Stimulated activated CD8-positive, alpha-beta memory T cell treated with anti-CD3 and anti-CD28 coated beads, Interleukin-4, amount 100 ng/mL, for 24 hours (primary cell): ENCODE measurements at places on chromosomes 16 and 17.

DNA sequence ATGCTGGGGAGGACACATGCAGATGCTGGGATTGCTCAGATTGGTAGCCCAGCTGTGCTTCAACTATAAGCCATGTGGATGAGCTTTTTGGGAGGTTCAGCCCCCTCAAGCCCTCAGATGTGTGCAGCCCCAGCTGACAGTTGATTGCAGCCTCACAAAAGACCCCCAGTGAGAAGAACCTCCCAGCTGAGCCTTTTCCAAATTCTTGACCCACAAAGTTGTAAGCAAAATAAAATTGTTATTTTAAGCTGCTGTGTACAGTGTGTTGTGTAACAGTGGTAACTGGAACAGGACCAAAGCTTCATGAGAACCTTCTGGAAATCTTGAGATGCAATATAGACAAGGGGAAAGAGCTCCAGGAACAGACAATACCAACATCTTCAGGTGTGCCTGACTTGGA, 156.8 kb upstream of the IRX3 start:
- no peak for DNase-seq

- DNase-seq = no peak
Measured at GRCh38 chr17:49963626-49964302, 5.2 kb upstream of the DLX4 start.

DNA sequence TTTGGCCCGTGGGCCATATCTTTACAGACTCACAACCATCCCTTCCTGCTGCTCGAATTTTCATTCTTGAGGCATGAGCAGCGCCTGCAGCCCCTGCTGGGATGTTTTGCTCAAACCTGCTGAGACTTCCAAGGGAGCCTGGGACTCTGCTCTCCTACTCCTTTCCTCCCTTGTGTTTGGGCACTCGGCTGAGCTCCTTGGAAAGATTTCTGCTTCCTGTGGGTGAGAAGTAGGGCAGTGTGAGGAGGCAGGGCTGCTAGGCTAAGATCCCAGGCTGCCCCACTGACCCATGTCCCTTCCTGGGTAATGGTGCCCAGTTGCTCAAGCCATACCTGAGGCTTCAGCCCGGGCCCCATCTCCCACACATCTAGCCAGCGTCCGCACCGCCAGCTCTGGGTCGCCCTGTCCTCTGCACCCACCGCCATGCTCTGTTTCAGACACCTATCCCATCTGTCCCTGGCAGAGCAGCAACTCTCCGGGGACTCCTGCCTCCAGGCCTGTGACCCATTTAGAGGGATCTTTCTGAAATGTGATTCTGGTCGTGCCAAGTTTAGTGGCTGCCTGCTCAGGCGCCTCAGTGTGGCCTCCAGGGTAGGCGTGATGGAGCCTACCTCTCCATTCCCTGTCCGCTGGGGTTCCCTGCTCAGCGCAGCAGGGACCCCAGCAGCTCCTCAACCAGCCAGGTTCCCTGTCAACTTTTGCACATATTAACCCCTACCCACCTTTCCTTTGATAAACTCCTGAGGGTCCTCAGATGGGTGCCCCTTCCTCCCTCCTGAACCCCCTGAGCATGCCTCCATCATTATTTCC, 190.1 kb downstream of the CCDC182 start:
- DNase-seq = no peak

DNA sequence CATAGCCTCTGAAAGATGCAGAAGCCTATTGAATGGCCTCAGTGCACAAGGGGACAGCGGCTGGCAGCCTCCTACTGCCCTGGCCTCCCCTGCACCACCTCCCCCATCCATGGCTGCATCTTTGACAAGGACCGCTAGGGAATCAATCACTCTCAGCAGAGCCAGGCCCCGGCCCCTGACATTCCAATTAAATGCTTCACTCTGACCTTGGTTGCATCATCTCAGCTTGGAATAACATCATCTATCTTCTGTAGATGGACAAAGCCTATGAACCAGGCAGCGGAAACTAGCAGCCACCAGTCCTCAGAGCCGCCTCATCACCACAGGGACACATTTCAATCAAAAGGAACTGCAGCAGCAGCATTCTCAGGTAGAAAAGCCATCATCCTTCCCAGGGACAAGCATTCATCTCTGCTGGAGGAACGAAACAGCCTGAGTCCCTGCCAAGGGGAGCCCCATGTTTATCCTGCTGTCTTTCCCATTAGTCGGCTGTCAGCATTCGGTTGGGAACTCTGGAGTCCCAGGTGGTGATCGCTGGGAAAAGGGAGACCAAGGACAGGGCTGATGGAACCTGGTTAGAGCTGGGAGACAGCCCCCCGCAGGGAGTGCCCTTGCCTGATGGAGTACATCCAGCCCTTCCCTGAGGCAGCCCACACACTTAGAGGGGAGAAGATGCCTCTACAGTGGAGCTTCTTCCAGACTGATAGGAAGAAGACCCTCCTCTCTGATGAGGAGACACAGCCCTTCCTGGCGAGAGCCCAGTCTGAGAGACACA, 11.5 kb upstream of the TMEM132E start:
- no peak for DNase-seq
